ENCODE measurements at places on chromosomes 7 and 10.

DNA sequence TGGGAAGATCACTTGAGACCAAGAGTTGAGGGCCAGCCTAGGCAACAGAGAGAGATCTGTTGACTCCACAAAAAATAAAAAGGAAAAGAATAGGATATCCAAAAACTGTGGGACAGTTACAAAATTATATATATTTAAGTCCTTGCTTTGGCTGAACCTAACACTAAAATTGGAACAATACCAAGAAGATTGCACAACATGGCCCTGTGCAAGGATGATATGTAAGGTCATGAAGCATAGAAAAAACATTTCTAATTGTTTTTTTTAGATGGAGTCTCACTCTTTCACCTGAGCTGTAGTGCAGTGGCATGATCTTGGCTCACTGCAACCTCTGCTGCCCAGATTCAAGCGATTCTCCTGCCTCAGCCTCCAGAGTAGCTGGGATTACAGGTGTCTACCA is 139.0 kb downstream of the TPST1 start:
- DNase-seq = no peak

- DNase-seq = no peak
Measured at GRCh38 chr10:96260014-96260413, 11.4 kb downstream of the BLNK start.

GRCh38 chr7:80596933-80597517 is 41.4 kb upstream of the CD36 start:
- no peak for DNase-seq

GRCh38 chr7:11478882-11479281 is 353.1 kb downstream of the THSD7A start:
- DNase-seq = no peak

DNA sequence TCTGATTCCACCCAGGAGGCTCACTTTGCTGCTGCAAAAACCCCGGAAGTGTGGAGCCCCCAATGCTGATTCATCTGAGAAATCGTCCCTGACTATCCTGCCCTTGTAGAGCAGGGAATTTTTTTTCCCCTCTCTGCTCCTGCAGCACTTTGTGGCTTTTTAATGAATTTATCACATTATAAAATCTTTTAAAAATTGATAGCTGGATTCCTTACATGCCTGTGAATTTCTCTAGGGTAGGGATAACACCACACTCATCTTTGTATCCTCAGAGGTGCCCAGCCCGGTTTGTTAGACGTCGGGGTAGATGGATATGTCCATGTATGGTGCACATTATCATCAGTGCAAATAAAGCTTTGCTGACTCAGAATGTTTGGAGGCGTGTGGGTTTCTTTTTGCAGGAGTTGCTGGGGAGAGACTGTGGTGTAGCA is 185.7 kb downstream of the STK31 start:
- no peak for DNase-seq

DNA sequence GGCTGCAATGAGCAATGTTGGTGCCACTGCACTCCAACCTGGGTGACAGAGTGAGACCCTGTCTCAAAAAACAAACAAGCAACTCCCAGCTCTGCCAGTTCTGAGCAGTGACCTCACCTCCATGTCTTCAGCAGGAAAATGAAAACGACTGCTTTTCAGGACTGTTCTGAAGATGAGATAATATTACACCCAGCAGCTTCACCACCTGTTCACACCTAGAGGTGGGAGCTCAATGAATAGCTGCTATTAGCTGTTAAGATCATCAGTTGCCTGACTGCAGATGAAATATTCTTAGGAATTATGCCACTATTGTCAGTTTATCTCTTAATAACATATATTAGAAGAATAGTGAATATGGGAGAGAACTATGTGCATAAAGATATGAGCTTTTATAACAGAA is 48.4 kb upstream of the CYTH3 start:
- no peak for DNase-seq

- no peak for DNase-seq
Measured at GRCh38 chr10:58857251-58857805, 319.1 kb upstream of the PHYHIPL start.

- no peak for DNase-seq
Measured at GRCh38 chr10:86300399-86300925, 66.1 kb downstream of the GRID1 start.

DNA sequence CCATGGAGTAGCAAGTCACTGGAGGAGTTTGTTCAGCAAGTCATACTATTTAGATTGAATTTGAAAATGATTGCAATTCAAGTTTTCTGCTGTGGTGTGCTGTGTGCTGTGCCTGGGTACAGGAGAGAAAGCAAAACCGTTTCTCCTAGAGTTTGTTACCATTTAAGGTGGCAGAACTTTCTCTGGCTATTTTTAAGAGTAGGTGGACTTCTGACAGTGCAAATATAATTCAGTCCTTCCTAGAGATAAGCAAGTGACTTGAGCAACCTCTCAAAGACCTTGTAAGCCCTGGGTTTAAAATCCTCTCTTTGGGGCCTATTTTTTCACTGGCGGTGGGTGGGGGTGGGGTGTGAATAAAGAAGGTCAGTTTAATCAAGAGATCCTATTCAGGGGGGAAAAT is 42.9 kb upstream of the FGL2 start:
- DNase-seq = no peak

DNA sequence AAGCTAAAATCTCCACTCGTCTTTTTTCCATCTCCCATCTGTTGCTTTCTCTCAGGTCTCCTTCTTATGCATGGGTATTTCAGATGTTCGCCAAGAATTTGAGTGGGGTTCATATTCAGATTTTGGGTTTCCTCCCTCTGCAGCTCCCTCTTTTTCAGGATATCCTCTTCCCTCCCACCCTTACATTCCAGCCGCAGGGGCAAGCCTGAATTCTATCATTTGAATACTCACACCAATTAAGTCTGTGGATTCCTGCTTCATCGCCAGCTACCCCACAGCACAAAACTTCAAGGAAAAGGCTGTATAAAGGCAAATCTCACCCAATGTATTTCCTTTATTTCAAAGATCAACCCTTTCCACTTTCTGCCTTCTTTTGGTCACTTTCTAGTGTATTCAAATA is 41.6 kb upstream of the FOXI2 start:
- no peak for DNase-seq

DNA sequence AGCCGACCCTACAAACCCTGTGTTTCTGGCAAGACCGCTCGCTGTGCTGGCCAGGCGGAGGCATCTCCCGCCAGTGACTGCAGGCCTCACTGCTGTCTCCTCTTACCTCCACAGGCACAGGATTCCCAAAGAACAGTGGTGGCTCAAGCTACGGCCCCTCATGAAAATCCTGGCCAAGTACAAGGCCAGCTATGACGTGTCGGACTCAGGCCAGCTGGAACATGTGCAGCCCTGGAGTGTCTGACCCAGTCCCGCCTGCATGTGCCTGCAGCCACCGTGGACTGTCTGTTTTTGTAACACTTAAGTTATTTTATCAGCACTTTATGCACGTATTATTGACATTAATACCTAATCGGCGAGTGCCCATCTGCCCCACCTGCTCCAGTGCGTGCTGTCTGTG is 36.2 kb downstream of the PITRM1 start:
- no peak for DNase-seq

DNA sequence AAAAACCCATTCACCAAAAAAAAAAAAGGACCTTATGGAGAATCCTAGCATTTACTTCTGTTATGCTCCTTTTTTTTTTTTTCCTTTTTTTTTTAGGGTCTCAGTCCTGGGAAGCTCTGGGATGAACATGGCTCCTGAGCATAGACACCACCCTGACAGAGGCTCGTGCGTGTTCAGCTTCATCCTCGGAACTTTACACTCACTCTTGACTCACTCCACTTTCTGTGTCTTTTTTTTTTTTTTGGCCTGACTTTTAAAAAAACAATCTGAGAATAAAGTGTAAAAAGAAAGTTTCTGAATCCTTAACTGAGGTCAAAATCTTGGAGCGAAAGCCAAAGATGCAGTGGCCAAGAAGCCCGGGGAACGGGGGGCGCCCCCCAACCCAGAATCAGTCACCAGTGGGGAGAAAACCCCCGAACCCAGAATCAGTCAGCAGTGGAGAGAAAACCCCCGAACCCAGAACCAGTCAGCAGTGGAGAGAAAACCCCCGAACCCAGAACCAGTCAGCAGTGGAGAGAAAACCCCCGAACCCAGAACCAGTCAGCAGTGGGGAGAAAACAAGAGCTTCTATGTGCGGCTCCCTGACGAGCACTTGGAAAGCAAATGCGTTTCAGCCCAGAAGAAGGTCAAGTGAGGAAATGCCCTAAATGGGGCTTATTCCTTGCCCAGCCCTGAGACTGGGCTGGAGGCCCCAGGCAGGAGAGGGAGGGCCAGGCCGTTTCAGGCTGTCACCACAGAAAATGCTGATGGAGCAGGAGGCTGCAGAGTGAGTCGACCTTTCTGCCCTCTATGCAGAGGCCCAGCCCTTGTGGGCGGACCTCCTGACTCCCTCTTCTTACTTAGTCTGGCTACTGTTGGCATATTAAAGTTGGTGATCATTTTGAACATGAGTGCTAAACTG is 19.0 kb upstream of the PFKP start:
- no peak for DNase-seq

- DNase-seq = no peak
Measured at GRCh38 chr7:131097662-131098376, 229.9 kb upstream of the MKLN1 start.

DNA sequence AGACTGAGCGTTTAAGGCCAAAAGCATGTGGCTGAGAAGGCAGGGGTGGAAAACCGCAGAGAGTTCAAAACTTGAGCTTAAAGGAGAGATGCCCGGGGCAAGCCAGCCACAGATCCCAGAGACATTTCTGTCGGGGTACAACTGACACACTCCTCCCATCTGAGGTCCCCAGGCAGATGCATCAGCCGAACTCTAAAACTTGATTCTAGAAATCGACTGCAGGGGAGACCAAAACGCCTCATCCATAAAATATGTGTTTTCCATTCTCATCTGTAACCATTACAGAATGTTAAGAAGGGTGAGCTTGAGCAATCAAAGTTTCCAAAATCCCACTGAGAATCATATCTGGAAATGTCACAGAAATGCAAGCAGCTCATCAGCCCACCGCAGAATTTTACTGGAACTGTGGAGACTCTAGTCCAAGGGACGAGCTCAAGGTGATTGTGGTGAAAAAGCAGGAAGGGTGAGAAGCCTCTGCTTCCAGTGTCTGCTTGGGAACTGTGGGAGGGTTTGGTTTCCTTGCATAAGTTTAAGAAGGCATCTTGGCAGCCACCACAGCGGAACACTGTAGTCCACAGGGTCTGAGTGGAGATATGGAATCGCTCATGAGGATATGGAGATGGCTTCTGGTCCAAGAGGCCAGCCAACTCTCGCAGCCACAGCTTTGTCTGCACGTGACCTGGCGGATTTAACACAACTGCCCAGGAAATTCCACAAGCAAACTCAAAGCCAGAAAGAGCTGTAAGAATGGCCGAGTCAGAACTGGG is 249.2 kb downstream of the SFMBT2 start:
- no peak for DNase-seq

DNA sequence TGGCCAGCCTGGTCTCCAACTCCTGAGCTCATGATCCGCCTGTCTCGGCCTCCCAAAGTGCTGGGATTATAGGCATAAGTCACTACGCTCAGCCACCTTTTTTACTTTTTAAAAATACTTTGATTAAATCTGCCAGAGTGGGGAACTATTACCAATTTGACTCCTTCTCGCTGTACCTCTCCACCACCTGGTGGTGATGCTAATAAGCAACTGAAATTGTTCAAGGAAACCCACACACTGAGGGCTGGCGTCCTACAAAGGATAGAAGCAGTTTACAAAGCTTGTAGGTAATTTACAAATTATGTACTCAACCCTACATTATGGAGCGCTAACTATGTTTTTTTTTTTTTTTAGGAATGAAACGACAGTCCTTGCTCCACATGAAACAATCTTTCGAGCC is 111.1 kb downstream of the CPED1 start:
- no peak for DNase-seq

GRCh38 chr7:24656608-24657007 is 83.4 kb downstream of the PALS2 start:
- DNase-seq = no peak

- DNase-seq = no peak
Measured at GRCh38 chr10:12503311-12503710, 154.0 kb downstream of the CAMK1D start.

DNA sequence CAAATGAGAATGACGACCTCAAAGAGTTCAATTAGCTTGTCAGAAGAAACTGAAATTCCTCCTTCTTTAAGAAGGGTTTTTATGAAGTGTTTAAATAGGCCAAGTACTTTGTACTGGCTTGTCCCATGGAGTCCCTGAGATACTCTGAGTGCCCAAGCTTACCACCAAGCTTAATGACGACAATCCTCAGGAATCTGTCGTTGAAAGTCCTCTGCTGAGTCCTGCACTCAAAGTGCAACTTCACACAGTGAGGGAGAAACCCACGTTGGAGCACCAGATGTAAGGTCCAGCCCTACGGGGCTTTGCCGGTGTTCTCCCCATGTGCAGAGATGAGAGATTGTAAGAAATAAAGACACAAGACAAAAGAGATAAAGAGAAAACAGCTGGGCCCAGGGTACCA is 42.8 kb upstream of the AKR1C2 start:
- DNase-seq = no peak

DNA sequence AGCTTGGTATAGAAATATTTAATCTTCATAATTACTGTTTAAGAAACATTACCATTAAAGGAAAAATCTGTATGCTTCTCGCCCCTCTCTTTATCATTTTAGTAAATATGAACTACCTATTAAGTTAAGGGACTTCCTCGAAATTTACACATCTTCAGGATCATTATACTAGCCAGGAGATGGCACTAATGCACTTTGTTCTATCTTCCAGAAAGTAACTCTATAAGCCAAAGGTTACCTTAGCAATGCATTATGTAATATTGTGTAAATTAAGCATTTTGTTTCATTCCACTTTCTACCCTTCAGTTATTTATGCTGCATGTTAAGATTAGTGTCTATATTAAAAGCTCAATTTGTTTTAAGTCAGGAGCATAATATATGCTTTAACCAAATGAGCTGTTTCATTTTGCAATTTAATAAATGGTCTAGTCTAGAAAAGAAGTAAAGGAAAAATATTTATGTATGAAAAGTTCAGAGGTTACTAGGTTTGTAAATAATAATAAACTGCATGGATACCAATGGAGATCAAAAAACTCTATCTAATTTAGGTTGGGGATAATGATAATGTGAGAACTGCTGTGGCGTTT is 128.5 kb downstream of the ANKRD7 start:
- DNase-seq = no peak

GRCh38 chr7:137975768-137976167 is 26.1 kb downstream of the CREB3L2 start:
- DNase-seq = no peak

DNA sequence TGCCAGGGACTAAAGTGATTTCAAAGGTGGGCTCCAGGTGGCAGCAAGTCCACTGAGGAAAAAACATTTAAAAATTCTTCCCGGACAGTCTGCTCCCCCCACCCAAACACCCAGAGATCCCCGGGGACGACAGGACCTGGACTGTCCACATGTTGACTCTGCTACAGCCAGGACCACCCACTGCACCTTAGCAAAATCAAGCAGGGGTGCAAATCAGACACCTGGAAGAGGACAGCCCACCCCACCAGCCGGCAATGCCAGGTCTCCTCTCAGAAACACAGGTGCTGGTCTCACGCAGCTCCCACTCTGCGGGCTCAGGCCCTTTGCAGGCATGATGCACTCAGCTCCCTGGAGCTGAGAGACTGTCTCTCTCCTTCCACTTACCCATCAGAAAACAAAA is 251.9 kb downstream of the TNS3 start:
- no peak for DNase-seq

All from stimulated activated CD4-positive, alpha-beta T cell treated with anti-CD3 and anti-CD28 coated beads, Interleukin-2, amount 100 ng/mL, for 48 hours (primary cell).